Activated CD8-positive, alpha-beta T cell treated with anti-CD3 and anti-CD28 coated beads for 36 hours (primary cell): ENCODE measurements at places on chromosomes 11 and 22. TPM values are rescaled to one million over a fixed set of nuclear protein-coding genes. Genes with fewer than 3 reads are reported as not detected.

Gene NDUFS8
- 109 TPM for total RNA-seq

Gene SBF2
- 10.0 TPM for total RNA-seq

Gene DDTL
- not detected for total RNA-seq

Gene MMP27
- total RNA-seq: not detected

Gene MMP8
- total RNA-seq: not detected

DNA sequence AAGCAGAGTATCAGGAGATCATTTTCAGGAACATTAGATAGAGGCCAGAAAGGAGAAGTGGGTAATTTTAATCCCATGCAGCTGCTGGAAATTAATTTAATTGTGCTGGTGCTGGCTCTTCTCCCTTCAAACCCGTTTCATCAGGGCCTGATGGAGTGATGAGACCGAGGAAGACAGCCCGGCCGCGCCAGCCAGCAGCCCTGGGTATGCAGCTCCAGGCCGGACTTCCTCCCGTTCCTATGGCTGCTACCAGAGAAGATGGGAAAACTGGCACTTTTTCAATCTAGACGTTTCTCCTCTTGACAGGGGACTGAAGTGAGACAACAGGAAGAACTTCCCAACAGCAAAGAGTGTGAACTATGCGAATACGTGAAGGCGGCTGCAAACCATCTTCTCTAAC lies 24.6 kb upstream of the ZBTB16 start:
- no peak for DNase-seq

GRCh38 chr11:59191890-59192289 lies 20.0 kb downstream of the DTX4 start:
- DNase-seq: no peak

DNA sequence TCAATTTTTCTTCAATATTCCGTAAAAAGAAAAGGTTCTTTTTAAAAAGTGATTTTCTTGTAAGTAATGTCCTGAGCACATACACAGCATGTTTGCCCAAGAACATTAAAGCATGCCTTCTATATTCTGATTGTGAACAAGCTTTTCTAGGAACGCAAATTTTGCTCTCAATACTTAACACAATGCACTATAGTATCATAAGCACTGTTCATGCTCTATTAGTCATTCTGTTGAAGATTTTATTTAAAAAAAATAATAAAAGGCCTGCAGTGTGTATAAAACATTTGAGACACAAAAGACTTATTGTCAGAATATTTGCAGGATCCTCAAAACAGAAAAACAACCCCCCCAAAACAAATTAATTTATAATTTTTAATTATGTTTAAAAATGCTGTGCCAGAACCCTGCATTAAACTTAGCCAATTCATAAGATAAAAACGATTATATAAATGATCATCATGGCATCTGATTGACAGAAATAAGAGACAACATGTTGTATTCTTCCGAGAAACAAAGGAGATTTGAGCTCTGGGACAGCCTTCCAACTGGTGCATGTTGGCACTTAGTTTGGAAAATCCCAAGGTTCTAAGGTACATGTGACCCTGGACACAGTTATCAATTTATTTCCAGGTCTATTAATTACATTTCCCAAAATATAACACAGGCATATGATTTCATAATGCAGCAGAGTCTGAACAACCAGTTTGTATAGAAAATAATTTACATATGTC lies 13.1 kb downstream of the MTMR2 start:
- DNase-seq: no peak

DNA sequence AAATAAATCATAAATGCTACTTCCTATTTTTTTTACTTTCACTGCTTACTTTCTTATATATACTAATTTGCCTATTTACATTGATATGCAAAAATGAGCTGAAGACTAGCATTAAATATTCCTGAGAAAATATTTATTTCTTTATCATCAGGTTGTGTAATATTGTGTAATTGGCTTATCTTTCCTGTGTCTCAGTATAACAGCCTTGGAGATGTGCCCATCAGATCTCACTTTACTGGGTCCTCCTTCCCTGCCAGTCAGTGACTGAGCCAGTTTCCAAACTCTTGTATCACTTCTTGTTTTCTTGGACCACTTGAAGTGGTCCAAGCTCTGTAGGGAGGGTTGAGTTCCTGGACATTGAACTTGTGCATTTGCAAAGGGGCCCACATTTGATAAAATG lies 900.0 kb downstream of the LUZP2 start:
- DNase-seq: no peak
